ENCODE measurements at places on chromosomes 6 and 20. TPM values are rescaled to one million over a fixed set of nuclear protein-coding genes. Genes with fewer than 3 reads are reported as not detected.

MPIG6B gene
- 10.6 TPM for total RNA-seq

HLA-DPA1 gene
- 518 TPM for total RNA-seq

IL17A gene
- total RNA-seq: not detected

FAM162B gene
- total RNA-seq: not detected

CFB gene
- 20.1 TPM for total RNA-seq
